ENCODE measurements at places on chromosomes 4 and X. TPM values are rescaled to one million over a fixed set of nuclear protein-coding genes. Genes with fewer than 3 reads are reported as not detected.

Gene DKK2
- total RNA-seq: 0.06 TPM

Gene PNMA3
- total RNA-seq: 19.7 TPM

Gene UGT2B10
- not detected for total RNA-seq

Gene PDE6B
- 43.1 TPM for total RNA-seq

Gene KCTD8
- total RNA-seq: 0.56 TPM

Gene COL4A6
- total RNA-seq: 72.1 TPM

Gene FMR1NB
- not detected for total RNA-seq

Gene ACOX3
- total RNA-seq: 26.5 TPM

Gene PI4K2B
- total RNA-seq: 6.5 TPM

Gene GPR119
- total RNA-seq: not detected

Gene DCLK2
- 5.7 TPM for total RNA-seq

Gene MAOB
- 0.67 TPM for total RNA-seq

Gene GNRHR
- total RNA-seq: not detected

Gene PAK3
- total RNA-seq: 2.1 TPM

Gene SSX2
- not detected for total RNA-seq

Gene CT83
- not detected for total RNA-seq

Gene PCDH18
- 9.8 TPM for total RNA-seq

Gene SASH3
- total RNA-seq: not detected

Gene ERAS
- not detected for total RNA-seq

Gene FAM236D
- total RNA-seq: not detected

Gene PNMA6E
- 0.06 TPM for total RNA-seq

Gene GYG2
- 58.0 TPM for total RNA-seq

Gene BLOC1S4
- total RNA-seq: 52.1 TPM

Gene KLHL13
- total RNA-seq: 22.0 TPM

Gene SPIN2A
- total RNA-seq: 0.51 TPM

Gene NALF2
- total RNA-seq: 0.32 TPM

Gene ELF4
- 1.9 TPM for total RNA-seq

Gene P2RY4
- not detected for total RNA-seq

Gene CT45A5
- not detected for total RNA-seq

Gene SLC9B2
- total RNA-seq: 19.1 TPM

Gene LDB2
- total RNA-seq: 7.4 TPM

Gene MPP1
- 22.5 TPM for total RNA-seq

Gene CITED1
- 2.2 TPM for total RNA-seq

Gene MAGEB17
- total RNA-seq: 0.11 TPM

Gene APLN
- 0.88 TPM for total RNA-seq

Gene CENPVL2
- total RNA-seq: 1.4 TPM

Gene RGN
- 5.7 TPM for total RNA-seq

Gene JCHAIN
- total RNA-seq: not detected

Gene TIMM17B
- 127 TPM for total RNA-seq

Gene IL1RAPL2
- total RNA-seq: not detected

Gene OTC
- total RNA-seq: not detected

Gene PNMA6F
- not detected for total RNA-seq

Gene C1QTNF7
- not detected for total RNA-seq

Gene CENPU
- total RNA-seq: 8.7 TPM

Gene RHOXF1
- total RNA-seq: 0.42 TPM
